ENCODE measurements at places on chromosomes 4 and X.

DNA sequence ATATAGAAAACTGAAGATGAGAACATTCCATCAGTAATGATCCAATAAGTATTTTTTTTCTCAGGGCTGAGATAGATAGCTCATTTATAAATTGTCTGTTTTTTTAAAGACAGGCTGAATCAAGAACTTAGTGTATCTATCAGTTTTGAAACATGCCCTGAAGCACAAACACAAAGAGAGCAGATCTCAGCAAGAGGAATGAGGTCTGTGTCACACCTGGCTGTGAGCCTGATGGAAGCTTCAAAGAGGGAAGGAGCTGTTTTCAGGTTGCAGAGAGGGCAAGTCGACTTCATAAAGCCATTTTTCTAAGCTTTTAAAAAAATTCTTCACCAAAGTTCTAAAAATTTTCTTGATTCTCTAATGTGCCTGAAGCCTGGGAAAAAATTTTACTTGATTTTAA lies 434.9 kb downstream of the PDGFC start:
- no peak for DNase-seq

GRCh38 chr4:169184686-169185085 lies 86.1 kb downstream of the SH3RF1 start:
- DNase-seq, result no peak

- no peak for DNase-seq
These were observed 2015.9 kb downstream of the PCDH7 start for GRCh38 chr4:32735856-32736590.

GRCh38 chr4:14151101-14151500 lies 523.6 kb upstream of the BOD1L1 start:
- DNase-seq, result no peak

DNA sequence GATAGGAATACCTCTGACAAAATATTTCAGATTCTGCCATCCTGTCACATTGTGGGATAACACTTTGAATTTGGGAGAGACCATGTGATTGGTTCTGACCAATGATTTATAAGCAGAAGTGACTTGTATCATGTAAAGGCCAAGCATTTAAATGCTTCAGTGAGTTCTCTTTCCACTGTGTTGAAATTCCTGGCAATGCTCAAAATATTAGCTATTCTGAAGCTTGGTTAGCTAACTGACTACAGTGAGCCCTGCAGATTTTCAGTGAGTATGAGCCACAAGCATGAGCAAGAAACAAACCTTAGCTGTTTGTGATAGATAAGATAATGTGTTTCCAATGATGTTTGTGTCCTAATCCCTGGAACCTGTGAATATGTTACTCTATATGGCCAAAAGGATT lies 562.8 kb upstream of the AADAT start:
- DNase-seq, result no peak

GRCh38 chrX:39856472-39857121 lies 241.2 kb downstream of the BCOR start:
- DNase-seq, result no peak
